Sigmoid colon (tissue), 7 donors: ENCODE measurements at places on chromosomes 3 and 15. TPM values are rescaled to one million over a fixed set of nuclear protein-coding genes. Genes with fewer than 3 reads are reported as not detected.

PLCH1 gene
- total RNA-seq = 0.82 TPM

DNA sequence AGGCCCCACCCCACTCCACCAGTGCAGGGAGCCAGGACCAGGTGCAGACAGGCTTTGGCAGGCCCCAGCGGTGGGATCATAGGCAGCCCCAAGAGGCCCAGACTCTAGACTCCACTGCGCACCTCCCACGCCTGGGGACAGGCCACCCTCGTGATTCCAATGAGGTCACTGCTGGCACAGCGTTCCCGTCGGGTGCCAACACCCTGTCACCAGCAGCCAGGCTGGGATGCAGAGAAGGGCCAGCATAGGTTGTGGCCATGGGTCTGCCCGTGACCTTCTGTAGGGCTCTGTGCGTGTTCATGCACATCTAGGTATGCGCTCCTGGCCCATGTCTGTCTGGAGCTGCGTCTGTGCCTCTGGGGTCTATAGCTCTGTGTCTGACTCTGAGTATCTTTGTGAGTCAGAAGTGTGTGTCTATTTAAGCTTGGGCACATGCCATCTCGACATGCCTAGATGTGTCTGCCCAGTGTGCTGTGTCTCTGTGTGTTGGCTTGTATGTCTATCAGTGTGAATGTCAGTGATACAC lies 13.0 kb downstream of the VIPR1 start:
- DNase-seq = no peak

DNA sequence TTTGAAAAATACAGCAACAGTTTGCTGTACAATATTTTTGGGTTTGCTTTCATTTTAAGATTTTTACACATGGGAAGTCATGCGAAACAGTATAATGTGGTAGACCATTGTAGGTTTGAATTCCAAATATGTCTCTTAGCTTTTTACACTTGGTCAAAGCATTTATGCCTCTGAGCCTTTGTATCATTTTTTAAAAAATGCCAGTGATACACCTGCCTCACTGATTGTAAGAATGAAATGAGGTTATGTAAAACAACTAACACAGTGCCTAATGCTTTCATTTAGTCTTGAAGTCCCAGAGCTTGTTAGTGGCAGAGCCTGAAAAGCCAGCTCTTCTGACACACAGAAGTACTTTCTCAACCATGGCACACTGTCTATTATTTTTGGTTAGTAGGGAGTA lies 202.0 kb downstream of the UBE2E2 start:
- no peak for DNase-seq

BTLA gene
- not detected for total RNA-seq

DNA sequence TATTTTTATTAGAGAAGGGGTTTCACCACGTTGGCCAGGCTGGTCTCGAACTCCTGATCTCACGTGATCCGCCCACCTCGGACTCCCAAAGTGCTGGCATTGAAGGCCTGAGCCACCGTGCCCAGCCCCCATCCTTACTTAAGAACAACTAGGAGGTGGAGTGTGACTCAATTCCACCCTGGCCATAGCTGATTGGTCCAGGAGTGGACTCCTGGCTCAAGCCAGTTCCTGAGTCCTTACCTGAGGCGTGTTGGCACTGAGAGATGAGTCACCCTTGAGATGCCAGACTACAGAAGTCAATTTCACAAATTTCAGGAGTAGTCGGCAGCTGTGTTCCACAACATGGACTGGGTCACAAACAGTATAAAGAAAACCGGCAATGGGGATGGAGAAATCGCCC lies 124.2 kb downstream of the SHQ1 start:
- no peak for DNase-seq

GRCh38 chr3:25588441-25589103 lies 76.1 kb downstream of the TOP2B start:
- no peak for DNase-seq

POTEB2 gene
- not detected for total RNA-seq
